T-helper 2 cell (primary cell): ENCODE measurements at places on chromosomes 1 and 21.

GRCh38 chr21:35135481-35135880 is 86.4 kb upstream of the RUNX1 start:
- no peak for DNase-seq

DNA sequence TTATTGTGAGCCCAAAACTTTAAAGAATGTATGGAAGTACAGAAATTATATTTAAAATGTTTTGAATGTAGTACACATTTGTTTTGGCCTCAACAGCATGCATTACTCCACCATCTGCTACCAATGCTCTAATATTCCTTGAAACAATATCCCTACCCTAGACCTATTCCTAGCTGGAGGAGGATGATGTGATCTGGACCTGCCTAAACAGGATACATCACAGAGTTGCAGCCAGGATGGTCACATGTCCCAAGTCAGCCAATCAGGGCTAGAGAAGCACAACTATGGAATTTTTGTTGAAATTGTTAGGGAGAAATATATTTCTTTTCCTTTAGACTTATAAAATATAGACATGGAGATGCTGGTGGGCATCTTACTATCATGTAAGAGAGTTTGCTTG is 623.3 kb upstream of the NR5A2 start:
- no peak for DNase-seq

- DNase-seq: peak; percentile 9
Observed at GRCh38 chr1:152347116-152347728, 12.6 kb downstream of the FLG2 start.

- no peak for DNase-seq
Observed at GRCh38 chr1:225602590-225603206, 50.2 kb downstream of the ENAH start.

DNA sequence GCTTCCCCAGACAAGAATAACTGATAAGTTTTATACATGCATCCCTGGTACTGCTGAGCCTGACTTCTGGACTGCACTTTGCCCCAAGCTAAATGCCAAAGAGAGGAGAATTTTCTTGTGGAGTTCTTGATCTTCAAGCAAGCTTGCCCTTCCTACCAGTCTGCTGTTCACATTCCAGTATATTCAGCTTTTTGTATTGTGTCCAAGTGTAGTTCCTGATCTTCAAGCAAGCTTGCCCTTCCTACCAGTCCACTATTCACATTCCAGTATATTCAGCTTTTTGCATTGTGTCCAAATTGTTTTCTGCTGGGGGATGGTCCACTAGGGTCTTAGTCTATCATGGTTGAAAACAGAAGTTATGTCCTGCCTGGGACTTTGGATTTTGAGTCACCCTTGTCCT is 894 bp upstream of the TSEN15 start:
- DNase-seq: no peak

GRCh38 chr1:219692981-219693380 is 80.1 kb upstream of the ZC3H11B start:
- DNase-seq: no peak

- no peak for DNase-seq
Observed at GRCh38 chr1:193408782-193409293, 222.4 kb upstream of the B3GALT2 start.

GRCh38 chr1:160795951-160796383 is at the start of gene LY9:
Gene LY9 (plus strand): TSS chr1:160796174. CDS start chr1:160796188, 14 bp downstream.
- DNase-seq: peak; percentile 74

DNA sequence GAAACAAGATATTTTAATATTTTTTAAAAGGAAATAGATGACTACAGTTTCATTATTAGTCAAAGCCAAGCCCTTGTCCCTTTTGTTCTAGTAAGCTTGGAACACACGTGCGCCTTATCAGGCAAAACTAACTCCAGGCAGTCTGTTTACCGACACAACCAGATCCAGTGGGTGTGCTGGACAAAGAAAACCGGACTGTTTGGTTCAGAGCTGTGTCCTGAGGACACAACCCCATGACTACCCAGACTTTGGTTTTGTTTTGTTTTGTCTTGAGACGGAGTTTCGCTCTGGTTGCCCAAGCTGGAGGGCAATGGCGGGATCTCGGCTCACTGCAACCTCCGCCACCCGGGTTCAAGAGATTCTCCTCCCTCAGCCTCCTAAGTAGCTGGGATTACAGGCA is 13.9 kb upstream of the RHOU start:
- no peak for DNase-seq

GRCh38 chr1:83034851-83035250 is 964.1 kb downstream of the TTLL7 start:
- no peak for DNase-seq

DNA sequence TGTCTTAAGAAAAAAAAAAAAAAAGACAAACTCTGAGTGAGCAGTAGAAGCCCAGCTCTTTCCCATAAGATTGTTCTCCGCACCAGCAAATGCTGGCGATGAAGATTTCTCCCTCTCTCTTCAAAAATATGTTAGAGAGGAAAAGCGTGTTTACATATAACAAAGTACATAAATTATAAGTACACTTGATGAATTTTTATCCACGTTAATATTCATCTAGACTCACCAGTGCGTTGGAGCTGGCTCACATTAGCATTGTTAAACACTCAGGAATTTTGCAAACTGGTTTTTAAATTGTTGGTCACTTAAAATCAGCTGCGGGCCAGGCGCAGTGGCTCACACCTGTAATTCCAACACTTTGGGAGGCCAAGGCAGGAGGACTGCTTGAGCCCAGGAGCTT is 56.0 kb downstream of the RUNX3 start:
- no peak for DNase-seq

DNA sequence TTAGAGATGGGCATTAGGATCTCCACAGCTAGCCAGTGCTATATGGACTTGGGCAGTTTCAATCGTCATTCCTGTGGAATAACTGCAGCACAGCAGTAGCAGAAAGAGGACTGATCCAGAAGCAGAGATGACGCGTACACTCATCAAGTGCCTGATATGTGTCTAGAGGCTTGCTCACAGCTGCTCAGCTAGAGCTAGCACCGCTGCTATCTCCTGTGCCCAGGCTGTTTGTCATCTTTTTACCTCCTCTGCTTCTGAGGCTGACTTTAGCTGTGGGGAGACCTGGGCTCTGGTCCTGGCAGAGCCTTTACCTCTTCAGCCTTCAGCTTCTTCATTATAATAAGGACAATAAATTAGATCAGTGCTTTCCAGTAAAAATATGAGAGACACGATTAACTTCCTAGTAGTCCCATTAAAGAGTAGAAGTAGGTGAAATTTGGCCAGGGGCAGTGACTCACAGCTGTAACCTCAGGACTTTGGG is 5.3 kb downstream of the TENT5C start:
- no peak for DNase-seq

- no peak for DNase-seq
Observed at GRCh38 chr1:158675563-158676323, 10.8 kb downstream of the SPTA1 start.

- no peak for DNase-seq
Observed at GRCh38 chr1:219788091-219788490, 140.3 kb downstream of the SLC30A10 start.

DNA sequence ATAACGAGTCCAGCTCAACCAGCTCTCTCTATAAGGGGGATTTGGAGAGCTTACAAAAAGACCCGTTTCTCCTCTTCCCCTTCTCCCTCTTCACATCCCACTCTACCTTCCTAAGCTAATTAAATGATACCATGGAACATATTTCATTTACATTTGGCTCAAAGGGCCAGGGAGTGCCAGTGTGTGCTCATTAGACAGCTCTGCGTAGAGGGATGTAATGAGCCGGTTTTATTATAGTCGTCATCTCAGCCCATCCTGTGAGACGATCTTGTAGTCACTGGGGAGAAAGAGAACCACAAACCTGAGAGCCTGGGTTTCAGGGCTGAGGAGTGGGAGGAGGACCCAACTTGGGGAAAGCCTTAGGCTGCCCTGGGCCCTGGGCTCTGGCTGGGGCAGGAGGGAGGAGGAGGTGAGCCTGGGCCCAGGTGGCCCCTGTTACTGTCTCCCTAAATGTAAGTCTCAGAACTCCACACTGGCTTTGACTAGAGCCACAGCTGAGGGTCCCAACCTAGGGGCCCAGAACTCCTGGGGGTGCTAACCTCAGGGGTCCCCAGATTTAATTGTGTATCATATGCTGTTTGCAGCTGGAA is 354.6 kb downstream of the MATN1 start:
- no peak for DNase-seq
